ENCODE measurements at places on chromosomes 6 and 20.
A peak's percentile ranks its signal among the peaks of the same experiment; 100 is the strongest.

DNA sequence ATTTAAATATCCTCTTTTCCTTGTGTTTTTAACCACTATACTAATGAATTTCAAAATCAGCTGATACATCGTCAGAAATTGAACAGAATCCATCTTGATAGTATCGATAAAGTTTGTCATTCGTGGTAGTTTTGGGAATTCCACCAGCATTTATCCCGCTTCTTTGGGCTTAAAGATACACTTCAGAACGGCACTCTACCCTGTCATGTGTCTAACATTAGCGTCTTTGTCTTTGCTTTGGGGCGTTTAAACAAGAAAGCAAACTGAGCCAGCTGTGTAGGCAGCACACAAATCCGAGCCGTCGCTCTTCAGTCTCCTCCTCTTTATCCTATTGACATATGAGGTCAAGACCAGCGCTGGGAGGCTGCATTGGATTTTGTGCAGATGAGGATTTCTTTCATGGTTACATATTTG is 27.5 kb upstream of the NHSL1 start:
- DNase-seq: no peak

GRCh38 chr6:128336436-128337095 is 183.8 kb downstream of the PTPRK start:
- no peak for DNase-seq

DNA sequence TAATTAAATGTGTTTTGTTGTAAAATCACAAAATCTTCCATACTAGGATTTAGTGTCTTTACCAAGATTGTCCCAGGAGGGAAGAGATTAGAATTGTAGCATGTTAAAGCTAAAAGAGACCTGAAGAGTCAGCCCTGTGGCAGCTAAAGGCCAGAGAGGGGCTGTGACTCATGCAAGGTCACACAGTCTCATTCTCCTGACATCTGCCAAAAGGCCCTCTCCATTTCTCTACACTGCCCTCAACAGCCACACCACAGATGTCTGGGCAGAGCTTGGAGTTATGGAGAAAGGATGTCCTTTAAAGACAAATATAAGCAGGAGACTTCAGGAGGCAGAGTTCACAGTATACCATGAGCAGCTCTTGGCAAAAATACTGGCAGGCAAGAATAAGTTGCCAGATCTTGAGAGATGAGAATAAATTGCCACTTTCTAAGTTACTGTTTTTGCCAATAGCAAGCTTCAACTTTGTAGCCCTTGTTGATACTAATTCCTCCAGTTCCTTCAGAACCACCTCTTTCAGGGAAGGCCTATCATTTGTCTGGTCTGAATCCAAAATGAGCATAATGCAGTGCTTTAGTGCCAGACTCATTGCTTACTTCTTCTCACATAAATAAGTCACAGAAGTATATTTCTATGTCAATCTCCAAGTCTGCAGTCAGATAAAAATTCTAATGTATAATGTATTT is 41.7 kb downstream of the AKIRIN2 start:
- DNase-seq: peak; percentile 76

DNA sequence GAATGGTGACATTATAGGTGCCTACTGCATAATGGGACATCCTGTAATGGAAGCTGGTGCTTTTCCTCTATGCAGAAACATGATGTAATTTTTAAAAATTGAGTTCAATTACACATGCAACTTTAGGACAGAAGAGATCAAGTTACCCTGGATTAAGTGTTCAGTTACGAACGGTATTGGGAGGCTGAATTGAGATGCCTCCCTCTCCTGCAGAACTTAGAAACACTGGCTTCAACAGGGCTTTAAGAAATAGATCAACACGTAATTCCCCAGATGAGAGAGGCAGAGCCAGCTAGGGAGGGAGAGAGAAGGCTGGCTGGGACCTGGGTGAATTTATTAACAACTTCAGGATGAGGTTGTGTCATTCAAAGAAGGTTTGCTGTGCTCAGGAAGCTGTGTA is 232.8 kb downstream of the CDH26 start:
- DNase-seq: no peak

- DNase-seq: no peak
Measured at GRCh38 chr20:7893014-7893730, 47.1 kb downstream of the HAO1 start.

DNA sequence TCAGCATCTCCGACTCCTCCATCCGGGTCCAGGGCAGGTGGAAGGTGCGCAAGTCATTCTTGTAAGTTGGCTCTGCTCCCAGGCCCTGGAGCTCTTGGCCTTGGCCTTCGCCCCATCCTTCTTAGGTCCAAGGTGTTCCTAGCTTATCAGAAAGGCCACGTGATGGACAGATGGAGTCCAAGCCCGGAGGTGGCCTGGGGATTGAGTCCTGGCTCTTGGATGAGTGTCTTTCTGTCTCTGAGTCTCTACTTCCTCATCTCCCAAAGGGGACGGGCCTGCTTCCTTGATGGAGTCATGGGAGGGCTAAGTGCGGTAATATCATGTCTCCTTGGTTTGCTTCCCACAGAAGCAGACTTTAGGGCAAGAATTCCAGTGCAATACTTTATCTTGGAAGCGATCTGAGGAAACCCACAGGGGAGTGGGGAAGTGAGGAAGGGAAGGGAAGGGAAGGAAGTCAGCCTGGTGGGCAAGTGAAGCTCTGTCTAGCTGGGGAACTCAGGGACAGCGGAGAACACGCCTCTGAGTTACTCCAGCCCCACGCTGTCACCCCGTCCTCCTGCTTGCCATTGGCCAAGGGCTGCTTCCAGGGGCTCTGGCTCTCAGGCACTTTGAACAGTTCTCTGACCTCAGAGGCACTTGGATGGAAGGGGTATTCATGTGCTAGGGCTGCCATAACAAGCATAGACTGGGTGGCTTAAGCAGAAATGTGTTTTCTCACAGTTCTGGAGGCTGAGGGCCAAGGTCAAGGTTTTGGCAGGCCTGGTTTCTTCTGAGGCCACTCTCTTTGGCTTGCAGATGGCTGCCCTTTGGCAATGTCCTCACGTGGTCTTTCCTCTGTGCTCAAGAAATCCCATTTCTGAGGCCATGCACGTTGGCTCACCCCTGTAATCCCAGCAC is 4.8 kb downstream of the LBP start:
- no peak for DNase-seq

GRCh38 chr6:48765352-48765961 is 654.5 kb upstream of the PTCHD4 start:
- peak; percentile 57 for DNase-seq

DNA sequence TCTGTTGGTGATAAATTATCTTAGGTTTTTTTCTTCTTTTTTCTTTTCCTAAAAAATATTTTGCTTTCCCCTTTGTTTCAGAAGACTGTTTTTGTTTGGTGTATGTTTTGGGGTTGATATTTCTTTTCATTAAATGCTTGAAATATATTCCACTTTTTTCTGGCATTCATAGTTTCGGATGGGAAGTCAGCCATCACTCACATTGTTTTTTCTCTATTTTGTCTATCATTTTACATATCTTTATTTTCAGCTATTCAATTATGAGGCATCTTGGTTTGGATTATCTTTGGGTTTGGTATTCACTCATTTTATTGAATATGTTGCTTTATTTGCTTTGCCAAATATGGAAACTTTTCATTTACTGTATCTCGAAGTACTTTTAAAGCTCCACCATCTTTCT is 600.5 kb upstream of the EYS start:
- no peak for DNase-seq

GRCh38 chr6:147459780-147460179 is 48.7 kb upstream of the SAMD5 start:
- DNase-seq: no peak

DNA sequence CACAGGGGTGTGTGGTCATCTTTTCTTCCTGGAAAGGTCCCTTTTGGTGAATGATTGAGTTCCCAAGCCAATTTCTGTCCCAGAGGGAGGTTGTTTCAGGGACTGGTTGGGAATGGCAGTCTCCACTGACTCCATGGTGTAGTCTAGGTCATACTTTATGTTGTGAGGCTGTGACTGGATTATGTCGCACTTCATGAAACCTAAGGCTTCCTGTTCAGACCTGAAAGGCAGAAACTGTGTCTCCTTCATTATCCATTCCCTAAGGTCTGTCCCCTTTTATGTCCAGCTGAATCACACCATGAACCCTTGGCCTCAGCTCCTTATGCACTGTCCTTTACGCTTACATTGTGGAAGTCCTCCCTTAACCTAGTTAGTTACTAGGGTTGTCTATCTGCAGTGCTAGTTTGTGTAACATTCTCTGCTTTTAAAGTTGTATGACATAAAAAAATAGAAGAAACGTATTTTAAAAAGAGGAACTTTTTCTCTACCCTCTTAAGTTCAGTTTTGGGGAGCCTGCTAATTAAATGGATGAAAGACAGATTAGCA is 191.3 kb downstream of the JARID2 start:
- DNase-seq: no peak

DNA sequence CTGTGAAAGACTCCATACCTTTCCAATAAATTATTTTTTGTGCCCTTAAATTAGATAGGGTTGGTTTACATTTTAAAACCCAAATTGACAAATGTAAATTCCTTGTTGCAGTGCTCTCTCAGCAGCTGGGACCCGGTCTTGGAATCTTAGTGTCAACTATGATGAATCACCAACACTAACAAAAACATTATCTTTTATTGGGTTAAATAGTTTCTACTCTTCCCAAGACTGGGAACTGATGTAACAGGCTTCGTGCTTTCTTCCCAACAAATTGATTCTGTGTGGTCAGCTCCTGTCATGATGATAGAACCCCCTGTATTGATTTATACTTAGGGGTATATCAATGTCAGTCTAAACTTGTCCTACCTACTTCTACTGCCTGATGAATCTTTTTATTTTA is 23.2 kb upstream of the AHI1 start:
- no peak for DNase-seq

GRCh38 chr6:104718672-104719071 is 141.0 kb downstream of the HACE1 start:
- peak; percentile 6 for DNase-seq

- DNase-seq: no peak
Measured at GRCh38 chr20:49831022-49831769, 18.6 kb downstream of the SLC9A8 start.

GRCh38 chr6:151749341-151749740 is 58.1 kb upstream of the ESR1 start:
- DNase-seq: no peak

DNA sequence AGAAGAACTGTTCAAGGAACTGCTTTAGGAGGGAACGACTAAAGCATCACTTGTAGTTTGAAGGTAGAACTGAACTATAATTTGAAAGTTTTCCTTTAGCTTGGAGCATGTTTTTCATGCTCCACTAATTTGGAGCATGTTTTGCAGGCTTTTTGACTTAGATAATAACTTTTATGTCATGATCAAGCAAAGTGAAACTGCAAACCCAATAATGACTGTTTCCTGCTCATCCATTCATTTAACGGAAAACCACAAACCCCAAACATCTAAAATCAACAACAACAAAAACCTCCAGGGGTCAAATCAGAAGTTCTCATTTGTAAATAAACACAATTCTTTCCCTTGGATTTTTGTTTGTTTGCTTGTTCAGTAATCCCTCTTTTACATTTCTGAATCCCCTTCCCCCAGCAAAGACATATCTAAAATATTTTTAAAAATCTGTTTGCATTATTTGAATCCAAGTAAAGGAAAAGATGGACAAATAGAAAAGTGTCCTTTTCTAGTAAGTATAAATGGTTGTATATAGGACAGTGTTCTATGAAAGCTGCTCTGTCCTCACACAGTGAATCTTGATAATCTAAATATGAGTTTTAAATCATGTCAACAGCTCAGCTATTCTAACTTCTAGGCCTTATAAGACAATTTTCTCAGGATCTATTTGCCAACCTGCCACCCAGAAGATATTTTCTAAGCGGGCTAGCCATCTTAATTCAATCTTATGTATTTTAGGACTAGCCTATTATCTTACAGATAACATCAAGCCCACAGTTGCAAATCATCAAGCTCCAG is 2.6 kb downstream of the SIM1 start:
- no peak for DNase-seq

GRCh38 chr6:121595646-121596045 is 160.2 kb downstream of the GJA1 start:
- DNase-seq: no peak

DNA sequence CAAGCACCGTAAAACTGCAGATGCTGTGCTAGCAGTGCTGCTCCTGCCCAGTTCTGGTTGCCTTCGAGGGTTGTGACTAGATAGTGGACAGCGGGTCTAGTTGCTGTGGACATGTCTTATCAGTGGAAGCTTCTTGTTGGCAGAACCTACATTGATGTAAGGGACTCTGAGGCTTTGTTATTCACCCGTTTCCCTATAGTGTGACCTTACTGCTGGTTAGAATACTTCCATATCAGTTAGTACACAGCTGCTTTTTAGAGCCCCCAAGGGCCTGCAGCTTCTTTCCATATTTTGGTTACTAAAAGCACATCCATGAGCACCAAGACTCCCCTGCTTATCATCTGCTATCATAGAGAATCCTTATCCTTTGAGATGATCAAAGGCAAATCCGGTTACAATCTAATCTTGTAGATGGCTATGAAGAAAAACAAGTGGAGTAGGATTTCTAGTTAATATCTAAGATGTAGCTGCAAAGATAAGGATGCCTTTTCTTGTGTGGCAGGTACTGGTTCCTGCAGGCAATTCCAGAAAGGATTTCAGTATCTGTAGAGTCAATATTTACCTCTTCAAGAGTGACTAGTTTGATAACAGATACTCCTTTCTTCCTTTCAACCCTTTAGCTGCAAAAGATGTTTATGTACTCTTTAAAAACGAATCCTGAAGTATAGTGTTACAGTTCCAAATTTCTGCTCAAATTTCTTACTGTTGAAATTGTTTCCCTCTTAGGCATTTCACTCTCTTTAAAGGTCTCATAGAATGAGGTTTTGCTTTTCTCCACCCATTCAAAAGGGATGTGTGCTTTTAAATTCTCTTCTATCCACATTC is 163.6 kb downstream of the JARID2 start:
- no peak for DNase-seq

DNA sequence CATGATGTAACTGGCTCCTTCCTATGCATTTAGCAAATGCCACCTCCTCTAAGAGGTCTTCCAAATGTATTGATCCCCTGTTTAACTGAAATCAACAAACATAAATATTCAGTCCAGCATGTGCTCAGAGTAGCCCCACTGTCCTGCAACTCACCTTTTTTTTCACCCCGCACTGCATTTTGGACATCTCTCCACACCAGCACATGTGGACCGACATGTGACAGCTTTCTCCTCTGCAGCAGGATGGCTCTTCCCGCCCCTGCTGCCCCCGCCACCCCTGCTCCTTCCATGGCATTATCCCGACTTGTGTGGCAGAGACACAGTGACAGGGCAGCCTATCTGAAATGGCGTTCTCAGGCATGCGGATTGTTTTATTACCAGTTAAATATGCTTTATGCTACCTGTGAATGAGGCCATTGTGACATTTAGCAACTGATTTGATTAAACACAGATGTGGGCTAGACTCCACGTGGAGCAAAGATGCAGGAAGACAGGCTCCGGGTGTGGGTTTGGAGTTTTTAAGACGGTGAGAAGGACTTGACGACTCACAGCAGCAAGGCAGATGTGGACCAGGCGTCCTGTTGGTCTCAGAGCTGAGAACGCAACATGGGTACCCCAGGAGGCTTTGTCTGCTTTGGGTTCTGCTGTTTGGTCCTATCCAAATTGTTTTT is 161.2 kb downstream of the EYA2 start:
- DNase-seq: no peak

GRCh38 chr20:39095870-39096269 is 133.7 kb downstream of the DHX35 start:
- no peak for DNase-seq

GRCh38 chr6:134707342-134708031 is 242.4 kb downstream of the ALDH8A1 start:
- DNase-seq: no peak
